CD4-positive, alpha-beta T cell treated with Interleukin-2 at 100 ng/mL for 4 hours (primary cell): ENCODE measurements at places on chromosomes 1 and 21.

GRCh38 chr1:152479792-152480595, 30.6 kb upstream of the LCE5A start:
- DNase-seq = peak; percentile 74

GRCh38 chr1:108811611-108812010, 45.3 kb downstream of the AKNAD1 start:
- no peak for DNase-seq

GRCh38 chr1:85372683-85373377, 92.1 kb downstream of the DDAH1 start:
- no peak for DNase-seq

- DNase-seq = no peak
Measured at GRCh38 chr1:155570593-155570990, 8.0 kb upstream of the ASH1L start.

DNA sequence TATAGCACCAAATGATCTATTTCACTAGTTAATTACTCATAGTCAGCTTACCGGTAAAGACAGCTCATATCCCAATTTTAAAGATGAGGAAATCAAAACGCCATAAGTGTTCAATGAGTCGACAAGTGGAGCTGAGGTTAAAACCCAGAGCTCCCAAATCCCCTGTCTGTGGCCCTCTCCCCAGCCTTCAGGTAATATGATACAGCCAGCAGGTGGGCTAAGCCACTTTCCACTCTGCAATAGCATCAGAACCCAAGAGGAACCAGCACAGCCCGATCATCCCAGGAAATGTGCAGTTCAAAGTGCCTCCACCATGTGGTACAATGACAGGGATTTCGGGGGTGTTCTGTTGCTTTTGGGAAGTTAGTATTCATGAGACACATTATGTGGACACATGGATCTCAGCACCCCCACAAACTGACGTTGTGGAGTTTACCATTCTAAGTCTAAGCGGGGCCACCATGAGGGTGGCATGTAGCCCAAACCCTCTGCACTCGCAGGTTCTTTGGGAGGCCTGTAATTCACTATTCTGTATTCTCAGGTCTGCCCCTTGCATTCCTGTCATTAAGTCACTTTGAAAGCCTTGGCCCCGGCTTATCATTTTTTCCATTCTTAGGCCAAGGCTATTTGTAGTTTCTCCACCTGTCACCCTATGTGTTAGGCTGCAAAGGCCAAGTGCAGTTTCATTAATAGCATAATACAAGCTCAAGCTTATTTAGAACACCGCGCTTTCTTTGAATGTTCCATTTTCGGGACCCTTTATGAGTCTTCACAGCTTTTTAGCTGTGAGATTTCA, 26.3 kb upstream of the ACTN2 start:
- no peak for DNase-seq

DNA sequence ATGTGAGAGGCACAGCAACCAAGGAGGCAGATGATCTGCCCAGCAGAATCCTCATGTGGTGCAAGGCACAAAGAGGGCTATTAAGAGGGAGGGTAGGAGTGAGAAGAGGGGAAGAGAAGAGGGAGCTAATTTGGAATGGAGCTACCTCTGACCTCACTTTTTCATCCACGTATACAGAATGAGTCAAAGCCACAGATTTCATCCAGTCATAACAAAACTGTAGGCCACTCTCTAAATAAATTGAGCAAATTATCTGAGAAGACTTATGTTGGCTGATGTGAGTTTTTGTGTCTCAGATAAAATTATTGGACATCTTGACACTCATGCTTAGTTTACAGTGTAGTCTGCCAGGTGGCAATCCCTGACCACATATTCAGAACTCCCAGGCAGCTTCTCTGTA, 325.6 kb downstream of the TTLL7 start:
- no peak for DNase-seq

- no peak for DNase-seq
Measured at GRCh38 chr1:46057781-46058180, 74.6 kb downstream of the PIK3R3 start.

DNA sequence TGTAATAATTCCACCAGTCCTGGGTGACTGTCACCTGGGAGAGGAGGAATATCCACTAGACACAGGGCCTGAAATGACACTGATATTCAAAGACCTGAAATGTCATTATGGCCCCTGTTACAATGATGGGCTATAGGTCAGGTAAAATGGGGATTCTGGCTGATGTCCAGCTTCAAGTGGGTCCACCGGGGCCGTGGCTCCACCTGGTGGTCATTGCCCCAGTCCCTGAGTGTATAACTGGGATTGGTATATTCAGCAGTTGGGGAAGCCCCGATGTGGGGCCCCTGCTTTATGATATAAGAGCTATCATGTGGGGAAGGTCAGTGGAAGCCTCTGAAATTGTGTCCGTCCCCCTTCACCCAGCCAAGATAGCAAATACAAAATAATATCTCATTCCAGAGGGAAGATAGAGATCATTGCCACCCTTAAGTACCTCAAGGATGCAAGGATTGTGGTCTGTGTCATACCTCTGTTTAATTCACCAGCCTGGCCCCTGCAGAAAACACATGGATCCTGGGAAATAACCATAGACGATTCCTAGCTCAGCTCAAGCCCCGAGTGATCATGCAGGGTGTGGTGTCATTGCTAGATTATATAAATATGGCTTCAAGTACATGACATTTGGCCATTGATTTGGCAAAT, 19.4 kb downstream of the PLEKHO1 start:
- DNase-seq = peak; percentile 55

DNA sequence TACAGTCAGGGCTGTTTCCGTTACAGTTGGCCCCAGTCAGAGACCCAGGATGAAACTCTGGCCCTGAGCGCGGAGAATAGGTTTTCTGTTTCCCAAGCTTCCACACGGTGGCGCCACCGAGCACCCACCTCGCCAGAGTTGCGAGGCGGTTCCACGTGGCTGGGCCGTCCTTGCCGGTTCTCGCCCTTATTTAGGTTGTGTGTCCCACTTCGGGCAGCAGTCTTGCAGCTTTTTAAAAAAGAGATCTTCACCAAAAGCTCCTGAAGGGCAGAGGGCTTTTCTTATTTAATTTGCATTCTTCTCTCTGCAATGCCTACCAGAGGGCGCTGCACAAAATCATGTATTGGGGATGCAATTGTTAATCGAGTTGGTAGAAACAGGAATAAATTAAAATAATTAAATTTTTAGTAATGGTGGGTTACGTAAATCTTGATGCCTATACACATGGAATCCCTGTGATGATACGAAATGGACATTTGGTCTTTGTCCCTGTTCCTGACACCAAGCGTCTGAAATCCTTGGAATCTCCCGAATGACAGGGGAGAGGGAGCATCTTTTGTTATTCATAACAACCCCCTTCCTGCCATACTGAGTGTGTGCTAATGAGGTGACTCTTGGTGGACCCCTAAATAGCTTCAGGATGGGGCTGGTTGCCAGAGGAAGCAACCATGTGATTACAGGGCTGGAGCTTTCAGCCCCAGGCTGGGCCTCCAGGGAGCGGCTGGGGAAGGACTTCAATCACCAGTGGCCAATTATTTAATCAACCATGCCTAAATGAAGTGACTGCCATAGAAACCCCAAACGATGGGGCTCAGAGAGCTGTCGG, 5.6 kb upstream of the S100A7 start:
- DNase-seq = peak; percentile 57

DNA sequence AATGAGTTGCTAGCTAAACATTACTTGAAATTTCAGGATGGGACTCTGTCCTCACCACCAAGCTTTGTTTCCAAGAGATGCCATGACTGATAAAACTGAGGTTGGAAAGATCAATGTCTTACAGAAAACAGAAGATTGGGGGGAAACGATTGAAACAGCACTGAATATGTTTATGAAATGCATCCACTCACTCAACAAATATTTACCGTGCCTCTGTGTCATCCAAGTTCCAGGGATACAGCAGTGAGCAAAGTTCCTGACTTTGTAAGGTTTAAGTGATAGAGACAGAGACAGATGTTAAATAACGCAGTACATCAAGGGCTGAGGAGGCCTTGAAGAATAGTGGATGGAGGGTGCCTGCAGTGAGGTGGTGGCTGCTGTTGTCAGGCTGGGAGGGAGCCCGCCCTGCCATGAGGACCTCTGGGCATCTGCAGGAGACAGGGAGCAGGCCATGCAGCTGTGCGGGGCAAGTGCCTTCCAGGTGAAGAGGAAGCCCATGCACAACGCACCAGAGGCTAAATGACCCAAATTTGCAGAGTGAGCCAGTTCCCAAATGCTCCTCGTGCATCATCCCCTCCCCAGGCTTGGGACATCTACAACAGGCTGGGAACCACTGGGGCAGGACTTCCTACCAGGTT, 108.0 kb downstream of the HLCS start:
- DNase-seq = no peak

- DNase-seq = no peak
Measured at GRCh38 chr1:21302747-21303715, 12.8 kb upstream of the ECE1 start.

DNA sequence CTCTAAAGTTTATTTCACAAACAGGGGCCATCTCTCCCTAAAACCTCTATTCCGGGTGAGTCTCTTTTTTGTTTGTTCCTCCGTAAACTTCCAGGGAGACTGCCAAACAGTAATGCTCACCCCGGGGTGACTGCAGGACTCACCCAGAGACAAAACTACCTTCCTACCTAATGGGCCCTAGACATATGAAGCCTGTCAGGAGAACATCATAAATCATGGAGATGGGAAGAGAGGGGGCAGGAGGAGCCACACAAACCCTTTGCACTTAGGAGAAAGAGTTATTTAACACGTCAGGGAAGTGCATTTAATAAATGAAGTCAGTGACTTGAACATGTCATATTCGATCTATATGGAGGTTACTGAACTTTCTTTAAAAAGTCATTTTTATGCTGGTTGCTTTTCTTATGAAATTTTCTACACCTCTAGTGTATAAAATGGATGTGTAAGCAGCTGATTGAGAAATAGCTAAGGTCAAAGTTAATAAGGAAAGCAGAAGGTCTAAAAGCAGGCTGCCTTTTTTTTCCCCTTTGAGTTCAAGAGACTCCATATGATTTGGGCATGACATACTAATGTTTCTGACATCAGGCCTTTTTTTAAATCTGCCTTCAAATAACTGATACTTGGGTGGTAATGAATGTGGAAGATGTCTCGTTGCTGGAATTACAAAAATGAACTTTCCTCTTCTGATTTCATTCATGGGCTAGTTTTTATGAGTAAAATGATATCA, 286.9 kb upstream of the USP25 start:
- DNase-seq = no peak

DNA sequence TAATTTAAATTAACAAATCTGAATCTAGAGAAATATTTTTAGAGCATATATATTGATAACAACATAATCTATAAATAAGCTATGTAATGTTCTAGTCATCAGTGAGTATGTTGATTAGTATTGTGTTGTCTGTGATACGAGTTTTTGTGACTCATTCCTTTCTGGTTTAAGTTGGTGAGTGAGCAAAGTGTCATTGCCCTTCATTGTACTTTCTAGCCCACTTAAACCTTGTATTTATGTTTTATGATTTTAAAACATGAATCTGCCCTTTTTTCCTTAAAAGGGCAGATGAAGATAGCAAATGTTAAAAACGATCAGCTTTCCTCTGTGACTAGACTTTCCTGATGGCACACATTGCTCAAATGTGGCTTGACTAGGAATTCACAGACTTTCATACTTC, 38.5 kb downstream of the MACO1 start:
- no peak for DNase-seq

DNA sequence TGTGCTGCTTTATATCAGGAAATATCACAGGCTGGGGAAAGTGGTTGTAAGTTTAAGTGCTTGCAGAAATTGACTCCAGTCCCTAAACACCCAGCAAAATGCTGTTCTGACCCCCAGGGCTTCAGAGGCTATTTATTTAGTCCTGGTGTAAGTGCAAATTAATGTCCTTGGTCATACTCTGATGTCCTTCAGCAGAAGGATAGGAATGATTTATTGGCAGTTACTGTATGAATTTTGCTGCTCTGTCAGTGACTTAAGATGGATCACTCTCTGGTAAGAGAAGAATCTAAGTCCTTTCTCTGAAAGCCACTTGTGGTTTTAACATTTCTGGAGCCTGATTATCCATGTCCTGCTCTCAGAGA, 21.9 kb downstream of the FAM20B start:
- no peak for DNase-seq

DNA sequence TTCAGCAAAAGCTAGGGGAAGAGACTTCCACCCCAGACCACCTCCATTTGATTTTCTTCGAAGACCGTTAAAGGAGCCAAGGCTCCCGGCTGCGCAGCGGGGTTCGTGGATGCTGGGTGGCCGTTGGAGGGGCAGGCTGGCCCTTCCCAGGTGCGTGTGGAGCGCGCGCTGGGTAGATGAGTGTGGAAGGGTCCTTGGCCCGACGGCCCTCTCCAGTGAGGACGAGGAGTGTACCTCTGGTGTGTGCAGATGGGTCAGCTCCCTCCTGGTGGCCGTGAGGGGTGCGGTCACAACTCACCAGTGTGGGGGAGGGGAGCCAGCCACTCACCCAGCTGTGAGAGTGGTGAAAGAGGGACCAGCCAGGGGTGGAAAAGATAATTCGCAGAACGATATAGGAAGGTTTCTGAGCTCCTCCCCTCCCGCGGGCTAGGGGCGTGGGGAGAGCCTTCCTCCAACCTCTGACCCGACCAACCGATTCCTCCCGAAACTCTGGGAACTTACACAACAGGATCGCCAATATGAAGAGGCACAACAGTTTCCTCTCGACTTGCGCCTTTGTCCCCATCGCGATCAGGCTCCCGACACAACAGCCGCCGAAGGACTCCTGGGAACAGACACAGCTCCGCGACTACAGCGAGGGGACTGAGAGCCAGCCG, at the start of gene F11R:
TSS of gene F11R (minus strand) at position 644 of the 656 bp plus-strand sequence. CDS start at position 565, 79 bp downstream.
- DNase-seq = no peak

GRCh38 chr21:25999921-26000582, 170.5 kb downstream of the APP start:
- DNase-seq = peak; percentile 23

- DNase-seq = no peak
Measured at GRCh38 chr1:6779089-6779805, 6.0 kb upstream of the CAMTA1 start.

GRCh38 chr1:208848854-208849253, 604.7 kb upstream of the PLXNA2 start:
- DNase-seq = no peak

GRCh38 chr1:114289306-114289705, 135.6 kb upstream of the SYT6 start:
- DNase-seq = no peak

DNA sequence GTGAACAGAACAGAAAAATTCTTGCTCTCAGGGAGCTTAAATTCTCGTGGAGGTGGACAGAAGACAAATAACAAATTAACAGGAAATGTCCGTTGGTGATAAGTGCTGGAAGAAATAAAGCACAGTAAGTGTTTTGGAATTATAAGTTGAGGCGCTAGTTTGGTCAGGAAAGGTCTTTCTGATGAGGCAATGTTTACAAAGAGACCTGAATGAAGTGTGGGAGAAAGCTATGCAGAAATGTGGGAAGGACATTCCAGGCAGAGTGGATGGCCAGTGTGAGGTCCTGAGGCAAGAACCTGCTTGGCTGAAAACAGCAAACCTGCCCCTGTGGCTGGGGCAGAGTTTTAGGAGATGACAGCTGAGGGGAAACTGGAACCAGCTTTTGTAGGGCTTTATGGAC, 23.3 kb downstream of the NGF start:
- DNase-seq = no peak

GRCh38 chr1:232766904-232767303, 38.3 kb upstream of the MAP10 start:
- no peak for DNase-seq
